Liver (tissue), 10 donors: ENCODE measurements at places on chromosomes 2 and 18. TPM values are rescaled to one million over a fixed set of nuclear protein-coding genes. Genes with fewer than 3 reads are reported as not detected.

TSPYL6 gene
- not detected for total RNA-seq

GPD2 gene
- total RNA-seq: 14.3 TPM

SCYGR3 gene
- not detected for total RNA-seq

TWIST2 gene
- 0.19 TPM for total RNA-seq

HOXD12 gene
- not detected for total RNA-seq

- no peak for DNase-seq
These were observed 8.7 kb upstream of the SERPINB13 start for GRCh38 chr18:63578357-63578958.

DNA sequence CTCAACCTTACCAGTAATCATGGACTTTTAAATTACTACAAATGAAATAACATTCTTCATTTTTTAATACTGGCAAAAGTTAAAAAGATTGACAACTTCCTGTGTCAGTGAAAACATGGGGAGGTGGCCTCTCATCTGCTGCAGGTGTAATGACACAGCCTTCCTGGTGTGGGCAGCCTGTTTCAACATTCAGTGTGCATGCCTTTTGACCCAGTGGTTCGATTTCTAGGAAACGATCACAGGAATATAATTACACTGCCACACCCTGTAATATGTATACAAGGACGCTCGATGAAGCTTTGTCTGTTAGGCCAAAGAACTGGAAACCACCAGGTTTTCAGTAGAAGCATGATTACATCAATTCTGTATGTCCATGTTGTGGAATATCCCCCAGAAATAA is 68.7 kb downstream of the MTHFD2 start:
- DNase-seq: no peak

GRCh38 chr18:35089382-35089781 is 48.2 kb downstream of the MAPRE2 start:
- no peak for DNase-seq

DNA sequence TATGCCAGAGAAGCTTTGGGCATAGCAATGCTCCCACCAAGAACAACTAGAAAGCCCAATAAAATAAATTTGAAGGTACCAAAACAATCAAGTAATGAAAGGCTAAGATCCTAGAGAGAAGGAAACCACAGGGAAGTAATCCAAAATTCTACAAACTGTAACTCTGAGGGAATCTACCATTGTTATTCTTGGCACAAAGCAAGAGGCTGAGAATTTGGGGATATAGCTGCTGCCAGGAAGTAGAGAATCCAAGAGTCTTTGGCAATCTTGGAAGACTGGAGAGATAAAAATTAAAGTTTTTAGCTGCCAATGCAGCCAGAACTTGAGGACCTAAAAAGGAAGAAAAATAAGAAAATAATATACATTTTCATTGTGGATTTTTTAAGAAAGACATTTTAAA is 68.5 kb downstream of the PIGN start:
- DNase-seq: no peak

GRCh38 chr2:133414486-133415209 is 153.6 kb downstream of the NCKAP5 start:
- DNase-seq: no peak

- no peak for DNase-seq
These were observed 566.2 kb downstream of the GALR1 start for GRCh38 chr18:77815666-77816338.

- no peak for DNase-seq
These were observed 2.5 kb upstream of the DUSP2 start for GRCh38 chr2:96147593-96148201.

- no peak for DNase-seq
These were observed 785.5 kb upstream of the RAB6C start for GRCh38 chr2:129193961-129194360.

DNA sequence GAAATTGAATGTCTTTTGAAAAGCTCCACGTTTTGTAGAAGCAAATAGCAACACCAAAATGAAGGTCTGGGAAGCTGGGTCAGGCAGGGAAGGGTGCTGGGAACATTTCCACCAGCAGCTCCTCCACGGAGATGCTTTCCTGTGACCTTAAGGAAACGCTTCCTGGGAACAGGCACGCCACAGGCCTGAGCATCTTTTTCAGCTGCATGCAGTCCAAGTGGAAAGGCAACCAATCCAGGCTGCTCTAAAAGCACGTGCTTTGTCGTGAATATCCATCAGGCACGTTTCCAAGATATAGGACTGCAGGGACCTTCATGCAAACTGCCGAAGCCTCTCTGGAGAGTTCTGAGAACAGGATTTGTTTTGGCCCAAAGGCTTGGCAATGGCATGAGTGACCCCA is 109.3 kb downstream of the KLHL29 start:
- no peak for DNase-seq

DNA sequence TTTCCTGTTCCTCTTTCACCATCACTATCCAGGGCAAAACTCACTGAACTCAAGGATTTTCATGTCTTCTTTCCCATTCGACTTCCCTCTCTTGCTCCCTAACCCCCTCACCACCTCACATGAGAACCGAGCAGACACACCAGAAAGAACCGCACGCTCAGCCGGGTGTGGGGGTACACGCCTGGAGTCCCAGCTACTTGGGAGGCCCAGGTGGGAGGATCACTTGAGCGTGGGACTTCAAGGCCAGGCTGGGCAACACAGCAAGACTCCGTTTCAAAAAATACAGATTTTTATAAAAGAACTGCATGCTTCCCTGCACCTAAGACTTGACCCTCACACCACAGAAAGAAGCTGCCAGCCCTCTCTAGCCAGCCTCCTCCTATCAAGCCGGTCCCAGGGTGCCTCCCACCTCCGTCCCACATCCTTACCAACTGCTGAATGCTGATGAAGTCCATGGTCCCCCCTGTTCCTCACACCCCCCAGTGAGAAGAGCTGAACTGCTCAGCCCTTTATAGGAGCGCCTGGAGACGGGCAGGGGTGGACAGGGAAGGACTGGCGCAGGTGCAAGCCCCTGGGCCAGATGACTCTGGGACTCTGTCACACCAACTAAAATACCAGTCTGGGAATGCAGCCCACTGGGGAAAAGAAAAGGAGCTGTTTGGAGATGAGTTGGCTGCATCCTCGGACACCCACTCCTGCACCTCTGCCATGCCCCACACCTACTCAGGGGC is at the start of gene ANKRD23:
Gene ANKRD23, minus strand, starts transcription at position 484 of the 731 bp plus-strand sequence. Its CDS starts 29 bp downstream, at position 455.
- DNase-seq: no peak

GRCh38 chr2:163717993-163718680 is 17.7 kb downstream of the FIGN start:
- DNase-seq: no peak

DNA sequence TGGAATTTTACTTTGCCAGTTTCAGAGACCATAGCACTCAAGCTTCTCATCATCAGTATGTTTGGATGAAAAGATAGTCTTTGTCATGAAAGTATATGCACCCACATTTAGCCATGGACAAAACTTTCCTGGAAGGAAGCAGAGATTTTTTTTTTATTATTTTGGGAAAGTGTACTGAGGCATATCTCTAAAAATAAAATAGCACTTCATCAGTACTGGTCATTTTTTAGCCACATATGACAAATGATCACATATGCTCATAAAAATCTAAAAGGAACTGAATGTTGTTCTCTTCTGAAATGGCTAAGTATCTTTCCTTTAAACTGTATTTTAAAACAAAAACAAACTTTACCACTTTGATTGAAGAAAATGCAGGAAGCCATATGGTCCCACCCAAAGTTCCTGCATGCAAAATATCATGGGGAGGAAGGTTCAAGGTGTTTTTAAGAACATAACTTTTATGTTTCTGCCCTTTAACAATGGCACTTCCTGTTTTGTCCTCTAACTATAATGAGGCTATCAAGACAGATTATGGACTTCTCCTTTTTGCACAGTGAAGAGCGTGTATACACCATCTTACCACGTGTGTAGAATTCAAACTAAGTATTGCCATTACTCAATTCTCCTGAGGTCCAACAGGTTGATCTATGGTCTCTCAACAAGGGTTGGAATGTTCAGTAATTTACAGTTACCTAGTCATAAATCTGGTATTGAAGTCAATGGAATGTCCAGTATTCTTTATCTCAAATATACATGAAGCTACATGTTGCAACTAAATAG is 77.1 kb upstream of the SLC39A10 start:
- no peak for DNase-seq

DNA sequence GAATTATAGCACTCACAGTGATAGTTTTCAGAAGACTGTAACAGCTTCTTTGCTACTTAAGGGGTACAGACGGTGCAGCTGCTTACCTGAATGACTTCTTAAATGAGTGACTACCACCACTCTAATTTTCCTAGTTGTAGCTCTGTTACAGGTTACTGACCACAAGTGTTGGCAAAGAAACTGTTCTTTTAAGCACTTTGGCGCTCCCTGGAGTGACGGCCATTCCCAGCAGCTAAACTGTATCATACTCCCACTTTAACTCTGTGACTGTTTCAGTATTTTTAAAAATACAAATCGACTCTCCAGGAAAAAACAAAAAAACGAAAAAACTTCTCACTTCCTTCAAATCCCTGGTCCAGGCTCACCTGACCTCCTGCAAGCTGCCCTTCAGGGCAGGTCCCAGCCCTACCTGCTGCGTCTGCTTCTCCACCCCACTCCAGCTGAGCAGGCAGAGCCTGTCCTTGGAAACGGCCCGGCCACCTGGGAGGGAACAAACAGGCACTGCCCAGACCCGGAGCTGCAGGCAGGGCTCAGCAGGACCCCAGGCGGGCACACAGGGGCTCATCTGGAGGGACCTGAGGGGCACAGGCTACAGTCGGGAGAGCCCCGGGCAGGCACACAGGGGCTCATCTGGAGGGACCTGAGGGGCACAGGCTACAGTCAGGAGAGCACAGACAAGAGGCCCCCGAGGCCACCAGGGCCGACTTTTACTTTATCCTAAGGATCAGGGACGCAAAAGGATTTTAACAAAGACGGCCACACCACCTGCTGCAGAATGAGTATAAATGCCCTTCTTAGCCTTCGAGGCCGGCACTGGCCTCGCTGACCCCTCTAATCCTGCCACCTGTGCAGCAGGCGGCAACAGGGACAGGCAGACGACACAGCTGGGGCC is 24.5 kb downstream of the SLC66A2 start:
- DNase-seq: peak; percentile 22

- DNase-seq: no peak
These were observed 11.7 kb downstream of the LYPD6B start for GRCh38 chr2:149050188-149050587.
